ENCODE measurements at places on chromosomes 2 and 18.

DNA sequence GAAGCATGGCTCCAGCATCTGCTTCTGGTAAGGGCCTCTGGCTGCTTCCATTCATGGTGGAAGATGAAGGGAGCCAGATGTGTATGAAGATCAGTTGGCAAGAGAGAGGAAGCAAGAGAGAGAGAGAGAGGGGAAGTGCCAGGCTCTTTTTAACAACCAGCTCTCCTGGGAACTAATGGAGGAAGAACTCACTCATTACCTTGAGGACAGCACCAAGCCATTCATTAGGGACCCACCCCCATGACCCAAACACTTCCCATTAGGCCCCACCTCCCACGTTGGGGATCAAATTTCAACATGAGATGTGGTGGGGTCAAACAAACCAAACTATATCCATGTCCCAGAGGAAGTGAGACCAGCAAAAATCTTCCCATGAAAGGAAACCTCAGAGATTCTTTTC, 124.8 kb upstream of the SIX2 start:
- DNase-seq: no peak
- H3K27ac ChIP-seq: no peak overlapping the region

- H3K4me3 ChIP-seq: no peak overlapping the region
- DNase-seq: no peak
- H3K27me3 ChIP-seq: no peaks in the 10 kb centered on the region
- peaks cover 14% of the 10 kb centered on the region for H3K4me1 ChIP-seq
These were observed 55.3 kb upstream of the B3GNT2 start for GRCh38 chr2:62140426-62141141.

- peaks cover 31% of the 10 kb centered on the region for H3K4me1 ChIP-seq
- peaks cover 48% of the 10 kb centered on the region for H3K36me3 ChIP-seq
- no peaks in the 10 kb centered on the region for H3K27me3 ChIP-seq
- DNase-seq: no peak
- no peak overlapping the region for H3K4me3 ChIP-seq
These were observed 52.9 kb downstream of the ANKRD12 start for GRCh38 chr18:9189491-9189890.

DNA sequence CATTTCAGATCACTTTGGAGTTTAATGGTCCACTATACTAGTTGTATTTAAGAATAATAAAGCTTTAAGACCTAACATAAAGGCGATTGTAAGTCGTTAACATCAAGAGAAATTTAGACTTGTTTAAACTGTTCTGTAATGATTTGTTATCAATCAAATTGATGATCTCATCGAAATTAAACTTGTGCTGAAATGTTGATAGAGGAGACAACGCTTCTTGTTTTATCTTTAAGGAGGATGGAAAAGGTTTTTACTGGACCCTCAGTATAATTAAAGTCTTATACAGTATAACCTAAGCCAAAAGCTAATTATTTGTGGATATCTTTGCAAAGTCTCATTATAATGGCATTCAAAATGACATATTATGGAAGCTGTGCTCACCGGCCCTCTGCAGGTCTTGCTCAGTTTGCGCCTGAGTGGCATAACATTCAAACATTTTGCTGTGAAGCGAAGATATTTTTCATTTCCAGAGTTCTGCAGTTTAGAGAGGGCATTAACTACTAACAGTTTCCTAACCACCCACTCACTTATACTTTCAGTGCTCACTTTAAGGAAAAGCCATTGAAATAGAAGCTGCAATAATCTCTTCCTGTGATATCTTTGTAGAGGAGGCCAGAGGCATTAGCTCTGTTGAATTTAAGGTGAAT, 1.4 kb upstream of the SERTAD2 start:
- peak overlapping the region; percentile 78 for H3K4me3 ChIP-seq
- peak; percentile 39 for DNase-seq
- no peaks in the 10 kb centered on the region for H3K36me3 ChIP-seq
- no peaks in the 10 kb centered on the region for H3K27me3 ChIP-seq

- H3K27ac ChIP-seq: no peak overlapping the region
- H3K4me3 ChIP-seq: no peak overlapping the region
- H3K36me3 ChIP-seq: peaks cover 44% of the 10 kb centered on the region
- no peak for DNase-seq
These were observed 15.7 kb downstream of the C2orf69 start for GRCh38 chr2:199926806-199927205.

DNA sequence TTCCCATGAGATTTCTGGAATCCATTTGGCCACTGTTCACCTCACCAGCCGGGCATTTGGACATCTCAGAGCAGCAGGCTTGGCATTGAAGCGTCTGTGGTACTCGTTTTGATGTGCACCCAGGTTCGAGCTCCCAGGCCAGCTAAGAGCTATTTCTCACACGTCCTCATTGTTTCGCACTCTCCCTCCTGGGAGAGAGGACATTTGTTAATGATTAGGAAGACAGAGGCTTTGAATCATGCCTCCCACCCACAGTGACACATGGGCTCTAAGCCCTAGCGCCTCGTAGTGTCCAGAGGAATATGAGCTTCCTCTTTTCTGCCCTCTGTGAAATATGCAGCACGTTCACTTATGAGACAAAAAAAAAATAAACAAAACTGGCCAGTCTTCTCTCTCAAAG, 361.8 kb downstream of the RND3 start:
- H3K4me1 ChIP-seq: no peaks in the 10 kb centered on the region
- H3K4me3 ChIP-seq: no peak overlapping the region
- H3K27me3 ChIP-seq: no peaks in the 10 kb centered on the region
- no peaks in the 10 kb centered on the region for H3K36me3 ChIP-seq
- no peak overlapping the region for H3K27ac ChIP-seq

DNA sequence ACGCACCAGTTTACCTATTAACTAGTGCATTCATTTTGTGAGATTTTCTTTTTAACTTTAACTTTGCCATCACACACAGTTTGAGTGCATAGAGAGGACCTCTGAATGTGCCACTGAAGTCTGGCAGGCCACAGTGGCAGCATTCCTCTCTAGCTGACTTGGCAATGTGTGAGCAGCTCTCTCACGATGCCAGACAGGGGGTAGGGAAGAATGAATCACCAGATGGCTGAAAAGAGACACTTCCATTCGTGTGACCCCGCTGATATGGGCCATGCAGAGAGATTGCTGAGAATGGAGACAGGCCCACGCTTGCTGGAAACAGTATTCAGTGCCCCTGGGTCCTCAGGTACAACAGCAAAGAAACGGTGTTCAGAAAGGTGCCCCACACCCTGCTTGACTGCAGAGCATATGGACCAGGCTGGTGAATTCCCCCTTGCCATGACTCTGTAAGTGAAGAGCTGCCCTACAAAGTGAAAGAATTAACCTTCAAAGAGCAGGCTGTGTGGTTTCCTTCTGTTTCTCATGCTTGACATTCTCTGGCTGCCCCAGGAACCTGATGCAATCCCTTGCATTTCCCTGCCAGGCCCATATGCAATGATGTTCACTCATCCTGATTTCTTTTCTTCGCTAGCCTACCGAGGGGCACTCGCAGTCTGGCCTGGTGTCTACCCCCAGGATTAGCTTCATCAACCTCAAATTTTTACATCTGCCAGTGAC, 236.1 kb downstream of the CDH20 start:
- DNase-seq: no peak
- no peak overlapping the region for H3K4me3 ChIP-seq
- H3K27me3 ChIP-seq: peaks cover 22% of the 10 kb centered on the region
- peaks cover 3% of the 10 kb centered on the region for H3K4me1 ChIP-seq
- H3K27ac ChIP-seq: peak overlapping the region; percentile 62
- no peaks in the 10 kb centered on the region for H3K36me3 ChIP-seq

GRCh38 chr2:117127680-117128079, 686.8 kb upstream of the DDX18 start:
- no peaks in the 10 kb centered on the region for H3K27me3 ChIP-seq
- H3K27ac ChIP-seq: no peak overlapping the region
- no peaks in the 10 kb centered on the region for H3K4me1 ChIP-seq
- DNase-seq: no peak
- H3K4me3 ChIP-seq: no peak overlapping the region

- no peak for DNase-seq
- no peak overlapping the region for H3K4me3 ChIP-seq
- no peaks in the 10 kb centered on the region for H3K27me3 ChIP-seq
- H3K27ac ChIP-seq: no peak overlapping the region
- H3K36me3 ChIP-seq: no peaks in the 10 kb centered on the region
- no peaks in the 10 kb centered on the region for H3K4me1 ChIP-seq
These were observed 301.4 kb upstream of the CNTNAP5 start for GRCh38 chr2:123723706-123724105.

GRCh38 chr18:26021061-26021754, 69.2 kb downstream of the SS18 start:
- H3K4me3 ChIP-seq: no peak overlapping the region
- H3K27ac ChIP-seq: no peak overlapping the region
- peaks cover 79% of the 10 kb centered on the region for H3K36me3 ChIP-seq

DNA sequence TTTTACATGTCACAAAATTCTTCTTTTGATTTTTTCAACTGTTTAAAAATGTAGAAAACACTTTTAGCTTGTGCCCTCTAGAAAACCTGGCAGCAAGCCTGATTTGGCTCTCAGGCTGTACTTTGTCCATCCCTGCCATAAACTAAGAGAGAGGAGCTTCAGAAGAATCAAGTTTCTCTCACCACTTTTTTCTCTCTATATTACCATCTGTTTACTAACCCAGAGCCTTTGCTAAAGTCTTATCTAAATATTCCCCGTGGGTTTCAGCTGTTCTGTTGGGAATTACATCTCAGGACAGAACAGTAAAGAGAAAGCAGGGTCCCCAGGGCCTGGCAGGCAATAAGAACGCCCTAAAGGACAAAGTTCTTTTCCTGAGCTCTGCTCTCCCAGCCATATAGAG, 409.1 kb upstream of the CRIM1 start:
- no peak overlapping the region for H3K4me3 ChIP-seq
- DNase-seq: no peak
- no peak overlapping the region for H3K27ac ChIP-seq
- H3K27me3 ChIP-seq: peaks cover 7% of the 10 kb centered on the region

DNA sequence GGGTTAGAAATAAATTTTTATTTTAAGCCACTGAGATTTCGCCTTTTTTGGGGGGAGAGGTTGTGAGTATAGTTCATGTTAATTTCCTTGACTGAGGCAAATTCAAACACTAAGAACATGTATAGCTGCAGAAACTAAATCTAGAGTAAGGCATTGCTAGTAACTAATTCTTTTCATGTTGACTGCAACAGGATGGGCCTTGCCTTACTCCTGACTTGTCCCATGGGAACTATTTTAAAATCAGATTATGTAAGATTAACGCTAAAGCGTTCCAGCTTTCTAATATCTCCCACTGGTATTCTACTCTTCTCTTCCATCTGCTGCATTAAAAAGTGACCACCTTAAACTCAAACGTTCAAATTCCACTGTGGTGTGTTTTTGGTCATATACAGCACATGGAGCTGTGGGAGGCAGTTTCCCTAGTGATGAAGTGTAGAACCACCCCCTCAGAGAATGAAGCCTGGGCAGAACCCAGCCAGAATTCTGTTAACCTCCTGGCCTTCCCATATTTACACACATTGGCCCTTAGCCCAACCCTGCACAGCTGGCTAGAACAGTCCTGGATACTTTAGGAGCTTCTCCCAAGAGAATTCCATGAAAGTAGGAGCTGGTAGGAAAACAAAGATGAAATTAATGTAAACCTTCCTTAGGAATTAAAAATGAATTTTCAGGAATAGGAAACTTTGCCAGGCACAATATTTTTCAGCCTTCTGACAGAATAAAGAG, 687.8 kb downstream of the SLC4A3 start:
- H3K4me3 ChIP-seq: no peak overlapping the region
- H3K4me1 ChIP-seq: no peaks in the 10 kb centered on the region
- DNase-seq: no peak
- no peaks in the 10 kb centered on the region for H3K27me3 ChIP-seq

GRCh38 chr2:169510496-169510895, 994 bp downstream of the KLHL41 start:
- no peaks in the 10 kb centered on the region for H3K36me3 ChIP-seq
- H3K27ac ChIP-seq: no peak overlapping the region
- H3K27me3 ChIP-seq: no peaks in the 10 kb centered on the region
- H3K4me3 ChIP-seq: no peak overlapping the region
- H3K4me1 ChIP-seq: peaks cover 8% of the 10 kb centered on the region

DNA sequence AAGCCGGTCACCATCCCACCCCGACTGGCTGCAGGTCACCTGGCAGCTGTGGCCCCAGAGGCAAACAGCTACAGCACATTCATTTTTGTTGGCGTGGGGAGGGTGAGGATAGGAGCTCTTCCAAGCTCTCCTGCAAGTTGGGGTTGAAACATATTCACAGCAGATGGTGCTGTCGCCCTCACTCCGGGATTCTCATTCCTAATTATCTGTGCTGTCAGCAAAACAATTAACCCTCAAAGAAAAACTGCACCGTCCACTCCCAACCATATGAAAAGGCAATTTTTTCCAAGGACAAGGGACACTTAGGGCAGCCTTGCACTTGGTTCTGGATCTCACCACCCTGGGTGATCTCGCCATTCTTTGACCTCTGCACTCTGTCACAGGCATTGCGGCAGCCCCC, 68.6 kb downstream of the ZBTB7C start:
- no peaks in the 10 kb centered on the region for H3K4me1 ChIP-seq
- H3K27ac ChIP-seq: no peak overlapping the region
- H3K27me3 ChIP-seq: no peaks in the 10 kb centered on the region
- no peak for DNase-seq
- no peak overlapping the region for H3K4me3 ChIP-seq

- DNase-seq: no peak
- H3K4me1 ChIP-seq: no peaks in the 10 kb centered on the region
- H3K27me3 ChIP-seq: no peaks in the 10 kb centered on the region
These were observed 433.8 kb downstream of the NBAS start for GRCh38 chr2:15127301-15127700.

- peaks cover 3% of the 10 kb centered on the region for H3K27me3 ChIP-seq
- no peak for DNase-seq
- H3K4me3 ChIP-seq: no peak overlapping the region
- H3K36me3 ChIP-seq: peaks cover 6% of the 10 kb centered on the region
These were observed 24.3 kb upstream of the COL6A3 start for GRCh38 chr2:237438080-237438940.

DNA sequence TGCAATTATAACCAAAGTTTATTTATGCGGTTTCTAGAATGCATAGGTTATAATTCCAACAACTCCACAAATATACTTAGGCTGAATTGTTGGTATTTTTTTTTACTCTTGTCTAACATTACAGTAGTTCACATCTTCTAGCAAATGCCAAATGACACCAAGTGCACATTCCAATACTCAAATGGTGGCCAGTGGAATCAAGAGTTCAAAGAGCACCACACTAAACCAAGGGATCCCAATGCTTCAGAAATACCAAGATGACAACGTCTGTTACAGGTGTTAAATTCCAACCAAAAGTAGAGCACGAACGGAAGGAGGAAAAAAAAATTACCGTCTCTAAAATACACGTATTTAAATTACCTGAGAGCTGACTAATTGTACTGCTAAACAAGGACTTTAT, 136.2 kb downstream of the TMEM247 start:
- H3K27me3 ChIP-seq: no peaks in the 10 kb centered on the region
- peak overlapping the region; percentile 93 for H3K27ac ChIP-seq
- H3K4me1 ChIP-seq: peaks cover 36% of the 10 kb centered on the region
- peak overlapping the region; percentile 94 for H3K4me3 ChIP-seq
- peaks cover 13% of the 10 kb centered on the region for H3K36me3 ChIP-seq

GRCh38 chr2:74944987-74945787, 13.3 kb upstream of the POLE4 start:
- no peak overlapping the region for H3K27ac ChIP-seq
- no peak overlapping the region for H3K4me3 ChIP-seq
- H3K27me3 ChIP-seq: peaks cover 5% of the 10 kb centered on the region

Measured in activated naive CD8-positive, alpha-beta T cell treated with anti-CD3 and anti-CD28 coated beads, Interleukin-2, amount 50 U/mL, for 24 hours (primary cell).